Activated CD4-positive, alpha-beta T cell treated with anti-CD3 and anti-CD28 coated beads, Interleukin-2, amount 50 U/mL, for 4 hours (primary cell): ENCODE measurements at places on chromosomes 3 and 15.

GRCh38 chr3:161412123-161412522, 40.8 kb upstream of the SPTSSB start:
- no peak for DNase-seq

GRCh38 chr3:188720636-188721035, 451.1 kb upstream of the TPRG1 start:
- DNase-seq: no peak

GRCh38 chr3:172104471-172105072, 65.2 kb downstream of the FNDC3B start:
- DNase-seq: no peak

- DNase-seq: no peak
Measured at GRCh38 chr15:25236861-25237155, 202.0 kb downstream of the UBE3A start.

- DNase-seq: no peak
Measured at GRCh38 chr15:79702621-79703020, 194.2 kb downstream of the MTHFS start.

DNA sequence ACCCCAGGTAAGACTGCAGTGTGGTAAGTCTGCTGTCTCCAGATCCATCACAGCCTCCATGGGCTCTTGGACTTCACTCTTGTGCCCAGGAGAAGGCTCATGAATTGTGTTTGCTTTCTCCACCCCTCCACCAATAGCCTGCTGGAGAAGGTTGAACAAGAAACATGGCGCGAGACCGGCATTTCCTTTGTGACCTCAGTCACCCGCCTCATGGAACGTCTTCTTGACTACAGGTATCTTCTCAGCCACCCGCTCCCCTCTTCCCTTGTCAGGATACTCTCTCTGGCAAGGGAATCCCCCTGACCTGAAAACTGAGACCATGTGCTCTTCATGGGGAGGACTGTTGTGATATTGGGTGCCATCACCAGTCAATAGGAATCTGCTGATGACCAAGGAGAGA, 52.1 kb upstream of the MANF start:
- no peak for DNase-seq
